ENCODE measurements at places on chromosomes 7 and 10.

DNA sequence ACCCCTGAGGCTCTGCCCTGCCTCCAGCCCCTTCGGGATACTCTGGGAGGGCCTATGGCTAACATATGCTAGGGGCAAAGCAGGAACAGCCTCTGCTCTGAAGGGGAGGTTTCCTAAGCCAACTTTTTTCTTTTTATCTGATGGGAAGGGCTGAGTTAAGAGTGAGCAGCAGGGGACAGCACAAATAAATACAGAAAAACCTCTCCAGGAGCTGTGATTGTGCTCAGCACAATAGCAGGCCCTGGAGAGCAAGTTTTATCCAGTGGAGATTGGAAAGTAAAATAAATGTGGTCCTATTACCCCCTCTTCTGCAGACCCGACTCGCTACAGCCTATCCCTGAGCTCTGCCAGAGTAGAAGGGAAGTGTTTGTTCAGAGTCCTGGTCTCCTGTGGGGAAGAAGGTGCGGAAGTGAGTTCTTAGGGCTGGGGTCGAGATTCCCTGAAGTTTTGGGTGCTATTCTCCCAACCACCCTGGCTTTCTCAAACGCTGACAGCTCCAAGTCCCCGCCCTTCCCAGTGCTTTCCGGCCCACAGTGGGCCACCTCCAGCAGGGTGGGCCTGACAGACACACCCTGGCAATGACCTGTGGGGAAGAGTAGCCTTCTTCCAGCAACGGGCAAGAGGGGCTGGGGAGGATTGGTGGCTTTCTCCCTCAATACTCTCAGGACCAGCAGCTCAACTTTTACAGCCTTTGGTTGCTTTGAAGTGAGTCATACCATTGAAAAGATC lies 23.0 kb upstream of the AFAP1L2 start:
- no peak for DNase-seq

GRCh38 chr10:7007600-7008190 lies 403.1 kb downstream of the SFMBT2 start:
- DNase-seq, result no peak

DNA sequence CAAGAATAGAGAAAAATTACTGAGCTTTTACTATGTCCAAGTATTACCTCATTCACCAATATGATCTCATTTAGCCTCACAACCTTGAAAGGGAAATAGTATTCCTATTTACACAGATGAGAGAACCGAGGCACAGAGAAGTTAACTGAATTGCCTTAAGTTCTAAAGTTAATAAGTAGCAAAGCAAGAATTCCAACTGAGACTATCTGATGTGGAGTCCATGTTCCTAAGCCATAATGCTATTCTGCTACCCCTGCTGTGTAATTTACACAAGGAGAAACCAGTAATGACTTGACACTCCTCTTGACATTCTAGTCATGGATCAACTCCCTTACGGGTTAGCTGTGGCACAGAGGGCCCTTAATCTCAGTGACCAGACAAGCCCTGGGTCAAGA lies 60.7 kb downstream of the ABCB4 start:
- no peak for DNase-seq

GRCh38 chr10:110364531-110364937 lies 59.8 kb upstream of the SMNDC1 start:
- DNase-seq, result no peak

All from activated CD4-positive, alpha-beta T cell treated with anti-CD3 and anti-CD28 coated beads, Interleukin-2, amount 50 U/mL, for 1 hour (primary cell).